Upper lobe of left lung (tissue), 6 donors: ENCODE measurements at places on chromosomes 1 and 21. TPM values are rescaled to one million over a fixed set of nuclear protein-coding genes. Genes with fewer than 3 reads are reported as not detected.
A peak's percentile ranks its signal among the peaks of the same experiment; 100 is the strongest.

PYHIN1 gene
- 2.1 TPM for total RNA-seq

GRCh38 chr1:99385852-99386251 is 121.6 kb downstream of the PLPPR4 start:
- DNase-seq, result no peak

GRCh38 chr1:93172778-93173177 is 7.4 kb downstream of the TMED5 start:
- no peak for DNase-seq

- DNase-seq, result no peak
These were observed 717 bp downstream of the B4GALT3 start for GRCh38 chr1:161176468-161177111.

DNA sequence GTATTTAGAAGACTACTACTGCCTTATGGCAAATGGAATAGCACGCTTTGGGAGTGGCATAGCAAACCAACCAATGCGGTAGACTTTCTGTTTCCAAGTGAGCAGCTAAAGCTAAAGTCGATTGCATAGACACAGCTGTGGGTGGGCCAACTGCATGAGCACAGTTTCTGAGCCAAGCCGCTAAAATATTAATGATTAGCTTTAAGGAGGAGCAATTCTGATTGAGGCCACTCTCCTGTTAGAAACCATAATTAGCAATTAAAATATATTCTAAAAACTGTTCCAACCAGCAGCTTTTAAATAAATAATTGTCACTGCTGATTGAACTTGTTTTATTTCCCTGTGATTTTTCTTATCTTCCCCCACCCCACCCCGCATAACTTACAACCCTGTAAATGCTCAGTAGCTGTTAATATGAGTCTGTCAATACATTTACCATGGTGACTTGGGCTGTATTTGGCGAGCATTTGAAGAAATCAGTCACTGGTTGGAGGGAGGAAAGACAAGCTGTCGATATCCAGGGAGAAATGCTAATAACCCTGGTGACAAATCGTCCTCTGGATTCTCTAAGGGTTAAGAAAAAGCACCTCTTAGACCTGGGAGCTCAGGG is 32.2 kb downstream of the RNF220 start:
- peak; percentile 67 for DNase-seq

DNA sequence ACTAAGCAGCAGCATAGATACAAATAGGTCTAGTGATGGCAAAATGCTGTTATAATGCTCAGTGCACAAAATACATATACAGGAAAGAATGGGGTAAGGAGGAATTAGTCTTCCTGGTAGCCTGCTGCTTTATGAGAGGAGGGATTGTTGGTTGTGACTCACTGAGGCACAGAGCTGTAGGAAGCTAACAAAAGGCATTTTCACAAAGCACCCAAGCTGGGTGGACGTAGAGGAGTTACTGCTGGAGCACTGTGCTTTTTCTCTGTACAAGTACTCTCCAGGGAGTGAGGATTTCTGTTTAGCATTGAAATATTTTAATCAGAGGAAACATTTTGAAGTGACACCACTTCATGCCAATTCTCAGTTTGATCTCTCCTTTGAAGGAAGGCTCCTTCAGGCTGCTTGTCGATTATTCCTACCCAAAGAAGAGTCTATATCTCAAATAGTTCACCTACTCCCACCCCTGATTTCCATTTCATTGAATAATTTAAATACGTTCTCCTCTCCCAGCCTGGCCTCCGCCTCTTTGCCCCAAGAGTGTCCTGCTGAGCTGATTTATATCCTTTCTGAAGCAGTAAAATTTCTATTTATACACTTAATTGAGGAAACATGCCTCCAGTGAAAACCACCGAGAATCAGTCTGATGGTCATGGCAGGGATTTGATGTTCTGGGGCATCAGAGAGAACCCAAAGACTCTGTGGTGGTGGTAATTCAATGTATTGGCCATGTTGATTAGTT is 271.9 kb downstream of the HHAT start:
- DNase-seq, result no peak
